DMS 273 treated with DMSO at 0.1 percent for 48 hours (cell line): ENCODE measurements at places on chromosomes 7 and 10.

GRCh38 chr10:29607576-29607975, 27.2 kb downstream of the SVIL start:
- no peak for DNase-seq

GRCh38 chr7:110388457-110388856, 702.5 kb upstream of the LRRN3 start:
- no peak for DNase-seq

DNA sequence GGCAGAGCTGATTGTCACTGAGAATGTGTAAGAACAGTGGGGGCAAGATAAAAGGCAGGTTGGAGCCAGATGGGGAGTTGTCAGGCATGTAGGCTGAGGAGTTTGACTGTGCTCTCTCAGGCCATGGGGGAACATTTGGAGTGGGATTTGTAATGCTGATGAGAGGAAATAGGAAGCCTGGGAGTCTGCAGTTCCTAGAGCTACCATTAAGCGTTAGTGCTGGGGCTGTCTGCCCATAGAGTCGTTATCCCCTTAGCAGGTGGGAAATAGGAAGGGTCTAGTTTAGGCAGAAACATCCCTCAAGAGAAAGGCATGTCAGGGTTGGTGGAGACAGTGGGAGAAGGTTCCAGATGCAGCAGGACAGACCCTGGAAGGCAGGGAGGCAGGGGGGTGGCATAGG, 75.5 kb downstream of the RPS24 start:
- no peak for DNase-seq

DNA sequence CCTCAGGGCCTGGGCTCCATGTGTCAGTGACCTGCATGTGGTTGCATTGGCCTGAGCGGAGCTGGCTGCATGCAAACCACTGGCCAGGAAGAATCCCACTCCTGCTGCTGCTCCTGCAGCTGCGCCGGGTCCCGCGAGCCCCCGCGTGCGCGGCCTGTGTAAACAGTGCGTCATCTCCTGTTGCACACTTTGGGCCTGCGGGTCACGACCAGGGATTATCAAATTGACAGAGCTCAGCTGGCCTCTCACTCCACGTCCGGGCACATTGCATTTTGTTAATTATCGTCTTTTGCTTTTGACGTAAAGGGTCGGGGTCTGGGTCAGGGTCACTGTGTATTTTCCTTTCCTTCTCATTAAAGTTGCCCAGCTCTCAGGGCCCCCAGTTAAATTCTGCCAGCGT, 132.6 kb downstream of the RGS10 start:
- DNase-seq: no peak

DNA sequence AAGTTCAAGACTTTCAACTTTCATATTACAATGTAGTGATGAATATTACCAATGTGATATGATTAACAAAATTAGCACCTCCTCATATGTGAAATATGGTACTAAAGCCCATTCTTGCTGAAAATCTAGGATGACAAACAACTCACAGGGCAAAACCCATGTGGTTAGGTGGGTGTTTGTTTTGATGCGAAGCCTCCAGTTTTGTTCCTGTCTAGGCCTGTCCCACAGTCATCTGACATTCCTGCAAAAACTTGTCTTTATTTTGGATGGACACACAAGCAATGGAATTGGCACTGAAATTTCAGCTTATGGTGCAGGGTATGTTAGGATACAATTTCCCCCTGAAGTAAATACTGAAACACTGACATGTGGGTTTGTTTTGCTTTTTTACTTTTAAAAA, 95.3 kb downstream of the PARD3 start:
- DNase-seq: no peak

- DNase-seq: no peak
Observed at GRCh38 chr10:63241841-63242281, 108.7 kb downstream of the NRBF2 start.

DNA sequence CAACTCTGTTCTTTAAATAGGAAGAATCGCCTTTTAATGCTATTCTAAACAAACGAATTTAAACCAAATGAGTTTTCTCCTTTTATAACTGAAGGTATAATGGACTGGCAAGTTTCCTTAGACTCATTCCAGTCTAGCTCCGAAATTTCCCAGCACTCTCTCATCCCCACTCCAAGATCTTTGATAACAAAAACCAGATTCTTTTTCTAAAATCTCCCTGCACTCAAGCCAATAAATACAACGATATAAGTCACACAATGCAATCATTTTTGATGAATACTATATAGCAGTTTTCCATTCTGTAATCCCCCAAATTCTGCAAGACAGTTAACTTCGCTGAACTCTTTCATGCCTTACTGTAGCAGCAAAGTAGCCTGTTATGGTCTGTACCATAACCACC, 1.9 kb downstream of the OGA start:
- no peak for DNase-seq

DNA sequence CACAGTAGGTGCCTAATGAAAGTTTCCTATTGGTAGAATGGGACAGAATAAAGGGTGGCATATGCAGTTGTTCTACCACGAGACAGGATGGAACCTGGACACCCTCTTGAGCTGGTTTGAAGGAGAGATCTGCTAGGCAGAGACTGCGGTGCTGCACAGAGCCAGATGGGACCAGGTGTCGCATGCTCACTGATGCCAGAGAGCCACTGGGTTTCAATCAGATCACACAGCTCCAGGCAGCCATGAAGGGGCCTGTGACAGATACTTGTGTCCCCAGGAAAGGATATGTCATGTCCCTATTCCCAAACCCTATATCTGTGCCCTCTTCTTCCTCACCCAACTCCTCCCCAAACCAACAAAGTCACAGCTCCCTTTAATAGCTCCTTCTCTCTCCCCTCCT, 235.7 kb downstream of the PRPF18 start:
- no peak for DNase-seq
